ENCODE measurements at places on chromosomes 2 and 18.

DNA sequence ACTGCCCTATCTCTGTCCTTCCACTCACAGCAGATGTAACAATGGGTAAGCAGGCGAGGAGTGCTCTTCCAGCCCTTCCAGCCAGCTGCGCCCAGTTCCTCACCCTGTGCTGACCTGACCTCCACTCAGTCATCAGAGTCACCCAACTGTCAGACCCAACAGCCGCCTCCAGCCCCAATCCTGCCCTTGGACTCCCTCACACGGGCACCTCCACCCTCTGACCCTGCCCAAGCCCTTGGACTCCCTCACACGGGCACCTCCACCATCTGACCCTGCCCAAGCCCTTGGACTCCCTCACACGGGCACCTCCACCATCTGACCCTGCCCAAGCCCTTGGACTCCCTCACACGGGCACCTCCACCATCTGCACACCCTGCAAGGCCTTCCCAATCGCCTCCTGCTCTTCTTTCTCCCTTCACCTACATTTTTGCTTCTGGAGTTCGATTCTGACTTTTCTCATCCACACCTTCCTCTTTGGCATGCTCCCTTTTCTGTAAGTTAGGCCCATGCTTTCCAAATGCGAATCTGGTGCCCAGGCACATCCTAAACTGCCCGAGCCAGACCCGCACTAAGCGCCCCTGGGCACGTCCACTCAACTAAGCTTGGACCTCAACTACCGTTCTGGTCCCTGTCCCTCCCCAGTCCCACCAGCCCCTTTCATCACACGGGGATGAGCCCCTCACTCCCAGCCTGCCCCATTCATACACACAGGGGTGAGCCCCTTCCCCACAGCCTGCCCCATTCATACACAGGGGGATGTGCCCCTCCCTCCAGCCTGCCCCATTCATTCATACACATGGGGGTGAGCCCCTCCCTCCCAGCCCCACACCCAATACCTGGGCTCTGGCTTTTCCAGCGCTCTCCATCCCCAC is 15.9 kb downstream of the EIPR1 start:
- no peak for DNase-seq

GRCh38 chr2:235665661-235666212 is 171.9 kb downstream of the AGAP1 start:
- no peak for DNase-seq

- DNase-seq, result no peak
These were observed 95.9 kb downstream of the COL3A1 start for GRCh38 chr2:189069855-189070619.

GRCh38 chr2:118668431-118669424 is 178.7 kb downstream of the EN1 start:
- DNase-seq, result no peak

GRCh38 chr2:153354377-153354776 is 124.2 kb downstream of the RPRM start:
- DNase-seq, result no peak

DNA sequence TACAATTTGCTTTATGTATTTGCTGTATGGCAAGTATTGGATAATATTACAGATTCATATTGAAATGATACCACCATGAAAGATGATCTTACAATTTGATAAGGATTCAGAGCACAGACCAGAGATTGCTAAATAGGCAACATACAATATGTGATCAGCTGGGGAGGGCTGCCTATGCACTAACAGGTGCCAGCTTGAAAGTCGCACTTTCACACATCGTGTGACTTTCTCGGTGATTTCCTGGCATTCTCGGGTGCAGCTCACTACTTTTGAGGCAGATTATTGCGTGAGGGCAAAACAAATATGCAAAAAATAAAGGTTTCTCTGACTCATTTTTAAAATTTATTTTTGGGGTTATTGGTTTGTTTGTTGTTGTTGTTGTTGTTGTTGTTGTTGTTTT is 36.0 kb downstream of the RBMS1 start:
- no peak for DNase-seq

GRCh38 chr2:35822716-35823115 is 532.9 kb upstream of the CRIM1 start:
- no peak for DNase-seq

- no peak for DNase-seq
These were observed 5.4 kb downstream of the ARHGAP28 start for GRCh38 chr18:6734726-6735430.

DNA sequence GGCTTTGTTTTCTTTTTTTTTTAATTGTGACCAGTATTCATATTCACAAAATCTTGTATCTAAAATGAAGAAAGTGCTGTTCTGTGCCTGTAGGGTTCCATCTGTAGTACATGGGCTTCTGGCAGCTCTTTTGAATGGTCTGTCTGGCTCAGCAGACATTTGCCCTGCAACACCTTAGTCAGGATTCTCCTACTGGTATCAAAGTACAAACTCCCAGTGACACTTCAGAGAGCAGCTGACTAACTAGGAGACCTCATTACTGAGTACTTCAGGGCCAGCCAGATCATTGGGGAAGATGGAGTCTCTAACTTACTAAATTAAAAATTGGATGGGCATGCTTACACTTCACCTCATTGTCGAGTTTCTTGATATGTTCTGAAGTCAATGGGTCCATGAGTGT is 39.7 kb downstream of the GRHL1 start:
- no peak for DNase-seq

DNA sequence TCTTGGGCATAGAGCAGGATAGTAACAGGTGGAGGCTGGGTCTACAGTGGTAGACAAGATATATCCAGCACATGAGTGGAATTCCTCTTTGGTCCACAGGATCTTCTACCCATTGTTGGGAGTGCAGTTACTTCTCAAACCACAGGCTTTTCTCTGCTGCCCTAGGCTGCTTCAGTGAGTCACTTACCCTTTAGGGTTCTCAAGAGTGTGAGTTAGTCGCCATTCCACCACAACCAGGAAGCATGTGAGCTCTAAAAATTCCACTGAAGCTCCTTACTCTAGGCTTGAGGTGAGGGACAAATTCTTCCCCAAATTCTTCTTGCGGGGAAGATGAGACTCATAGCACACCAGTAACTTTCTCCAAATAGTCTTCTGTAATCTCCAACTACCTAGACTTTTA is 189.4 kb downstream of the PLCL1 start:
- DNase-seq, result no peak

GRCh38 chr18:28728891-28729290 is 552.0 kb upstream of the CDH2 start:
- no peak for DNase-seq

- no peak for DNase-seq
These were observed 123.7 kb upstream of the MSTN start for GRCh38 chr2:190186238-190186637.

- no peak for DNase-seq
These were observed 30.9 kb upstream of the COL5A2 start for GRCh38 chr2:189210250-189211087.

- no peak for DNase-seq
These were observed 695.7 kb downstream of the TDRD15 start for GRCh38 chr2:21819454-21819853.

- no peak for DNase-seq
These were observed 46.7 kb downstream of the CD226 start for GRCh38 chr18:69900941-69901340.

All from SIG-M5 (cell line).